GM23248 (cell line): ENCODE measurements at places on chromosomes 2 and 18. TPM values are rescaled to one million over a fixed set of nuclear protein-coding genes. Genes with fewer than 3 reads are reported as not detected.

GRCh38 chr18:11308499-11308898 lies 159.1 kb upstream of the PIEZO2 start:
- H3K4me1 ChIP-seq = no peaks in the 10 kb centered on the region
- no peak overlapping the region for H3K27ac ChIP-seq
- no peaks in the 10 kb centered on the region for H3K27me3 ChIP-seq
- DNase-seq = peak; percentile 32

DNA sequence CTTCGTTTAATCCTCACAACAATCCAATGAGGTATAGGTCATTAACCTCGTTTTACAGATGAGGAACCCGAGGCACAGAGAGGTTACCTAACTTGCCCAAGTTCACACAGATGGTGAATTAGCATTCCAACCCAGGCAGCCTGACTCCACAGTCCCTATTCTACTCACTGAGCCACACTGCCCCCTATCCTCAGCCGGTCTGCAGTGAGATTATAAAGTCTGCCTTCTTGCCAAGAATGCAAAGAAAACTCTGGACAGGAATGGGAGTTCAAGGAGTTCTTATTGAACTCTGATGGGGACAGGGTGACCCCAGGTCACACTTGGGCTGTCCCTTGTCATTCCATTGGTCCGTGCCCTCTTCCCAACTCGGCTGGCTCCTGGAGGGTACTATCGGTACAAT lies 118.1 kb upstream of the MSH6 start:
- no peaks in the 10 kb centered on the region for H3K4me1 ChIP-seq
- DNase-seq = no peak
- no peaks in the 10 kb centered on the region for H3K27me3 ChIP-seq
- H3K4me3 ChIP-seq = no peak overlapping the region
- no peak overlapping the region for H3K27ac ChIP-seq

DNA sequence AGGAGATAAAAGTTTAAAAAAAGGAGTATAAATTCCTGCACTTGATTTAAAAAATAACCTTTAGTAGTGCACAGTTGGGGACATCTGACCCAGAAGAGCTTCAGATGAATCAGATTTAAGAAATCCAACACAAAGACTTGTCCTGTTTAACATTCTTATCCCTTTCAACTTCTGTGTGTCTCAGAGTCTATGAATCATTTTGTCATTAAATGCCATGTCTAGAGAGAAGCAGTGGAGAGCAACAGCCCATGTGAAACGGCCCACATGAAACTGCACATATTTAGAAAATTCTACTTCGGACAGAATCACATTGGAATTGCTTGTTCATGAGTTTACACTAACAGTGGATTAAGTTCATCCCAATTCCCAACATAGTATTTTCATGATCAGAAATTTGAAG lies 278.6 kb downstream of the SLC8A1 start:
- H3K4me1 ChIP-seq = peaks cover 33% of the 10 kb centered on the region
- no peaks in the 10 kb centered on the region for H3K36me3 ChIP-seq
- no peak overlapping the region for H3K4me3 ChIP-seq
- H3K27ac ChIP-seq = no peak overlapping the region
- no peaks in the 10 kb centered on the region for H3K27me3 ChIP-seq

DNA sequence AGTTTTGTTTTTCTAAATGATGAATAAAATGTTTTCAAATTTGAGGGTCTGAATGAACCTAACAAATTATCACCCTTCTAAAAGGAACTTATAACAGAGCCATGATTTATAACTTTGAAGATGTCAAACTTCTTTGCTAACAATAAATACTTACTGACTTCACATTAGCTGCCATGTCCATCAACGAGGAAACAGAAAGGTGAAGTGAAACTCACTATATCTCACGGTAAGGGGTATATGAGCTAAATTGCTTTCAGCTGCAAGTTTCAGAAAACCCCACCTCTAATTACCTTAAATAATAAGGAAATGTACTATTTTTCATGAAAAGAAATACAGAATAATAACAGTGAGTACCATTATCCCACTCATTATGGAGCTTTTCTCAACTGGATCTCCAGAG lies 350.8 kb upstream of the NT5C1B start:
- H3K27me3 ChIP-seq = no peaks in the 10 kb centered on the region
- H3K4me3 ChIP-seq = no peak overlapping the region
- H3K27ac ChIP-seq = no peak overlapping the region
- no peak for DNase-seq
- H3K36me3 ChIP-seq = no peaks in the 10 kb centered on the region

The ERBB4 gene
- total RNA-seq = not detected in 2 replicates

- H3K27ac ChIP-seq = no peak overlapping the region
- no peaks in the 10 kb centered on the region for H3K4me1 ChIP-seq
- H3K36me3 ChIP-seq = no peaks in the 10 kb centered on the region
- H3K27me3 ChIP-seq = peaks cover 7% of the 10 kb centered on the region
Measured at GRCh38 chr2:48910961-48911360, 155.4 kb upstream of the LHCGR start.

The TRIM43 gene
- not detected in 2 replicates for total RNA-seq
